ENCODE measurements at places on chromosomes 1 and 21.

GRCh38 chr1:162067466-162067865, 2.0 kb upstream of the NOS1AP start:
- DNase-seq = no peak

- DNase-seq = no peak
These were observed 48.3 kb downstream of the LUZP1 start for GRCh38 chr1:23120383-23120782.

GRCh38 chr1:204834336-204834735, 36.3 kb upstream of the NFASC start:
- no peak for DNase-seq

DNA sequence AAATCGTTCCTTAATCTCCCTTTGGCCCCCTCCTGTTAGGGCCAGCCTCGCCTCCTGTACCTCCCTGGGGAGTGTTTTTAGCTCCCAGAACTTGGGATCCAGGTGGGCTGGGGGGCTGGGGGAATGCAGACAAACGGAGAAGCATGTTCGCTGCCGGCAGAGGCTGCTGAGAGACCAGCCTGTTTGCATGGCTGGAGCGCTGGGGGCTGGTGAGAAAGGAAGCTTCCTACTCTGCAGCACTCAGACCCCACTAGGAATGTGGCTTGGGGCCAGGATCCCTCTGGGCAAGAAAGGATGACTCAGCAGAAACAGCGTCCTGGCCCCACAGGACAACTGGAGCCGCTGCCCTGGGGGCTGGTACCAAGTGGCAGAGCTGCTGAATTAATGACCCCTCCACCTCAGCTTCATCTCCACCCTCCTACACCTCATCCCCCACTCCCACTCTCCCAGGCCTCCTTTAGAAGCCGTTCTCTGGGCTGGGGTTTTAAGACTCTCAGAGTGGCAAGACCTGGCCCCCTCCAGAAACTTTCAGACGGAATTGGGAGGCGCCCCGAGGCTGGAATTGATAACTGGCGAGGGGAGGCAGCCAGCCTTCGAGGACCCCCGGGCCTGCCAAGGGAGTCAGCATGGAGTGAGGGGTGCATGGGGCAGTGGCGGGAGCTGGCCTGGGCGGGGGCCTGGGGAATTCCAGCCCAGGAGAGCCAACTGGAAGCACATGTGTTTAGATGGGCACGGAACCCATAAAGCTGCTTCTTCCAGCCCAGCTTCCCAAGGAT, 28.5 kb upstream of the EPS8L3 start:
- DNase-seq = peak; percentile 58

DNA sequence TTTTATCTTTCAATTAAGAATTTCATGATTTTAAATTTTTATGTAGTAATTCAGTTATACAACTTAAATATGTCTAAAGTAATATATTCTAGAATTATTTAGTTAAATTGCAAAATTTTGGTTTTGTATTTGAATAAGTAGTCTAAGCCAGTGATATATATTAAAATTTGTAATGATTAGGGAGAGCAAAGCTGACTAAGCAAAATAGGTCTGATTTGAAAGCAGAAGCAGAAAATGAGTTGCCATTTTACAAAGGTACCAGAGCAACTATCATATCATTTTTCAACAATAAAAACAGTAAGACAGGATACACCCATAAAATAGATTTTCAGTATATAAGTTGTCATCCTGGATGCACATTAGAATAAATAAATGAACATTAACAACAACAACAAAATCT, 177.9 kb downstream of the COP1 start:
- no peak for DNase-seq

DNA sequence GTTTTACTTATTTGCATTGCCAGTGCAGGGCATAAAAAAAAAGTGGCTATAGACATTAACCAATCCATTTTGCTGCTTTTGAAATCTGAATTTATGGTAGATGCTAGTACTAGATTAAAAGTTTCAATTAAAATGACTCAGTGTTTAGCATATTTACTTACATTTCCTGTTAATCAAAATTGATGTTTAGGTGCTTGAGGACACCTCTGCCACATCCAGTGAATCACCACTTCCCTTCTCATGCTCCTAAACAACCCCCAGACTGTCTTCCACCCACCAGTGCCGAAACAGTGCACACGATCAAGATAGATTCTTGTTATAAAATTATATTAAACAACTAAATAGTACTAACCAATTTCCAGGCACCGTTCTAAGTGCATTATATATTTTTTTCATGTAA, 32.7 kb downstream of the HSD17B7 start:
- DNase-seq = no peak

- DNase-seq = no peak
These were observed 2.7 kb downstream of the PDE9A start for GRCh38 chr21:42655796-42656770.

DNA sequence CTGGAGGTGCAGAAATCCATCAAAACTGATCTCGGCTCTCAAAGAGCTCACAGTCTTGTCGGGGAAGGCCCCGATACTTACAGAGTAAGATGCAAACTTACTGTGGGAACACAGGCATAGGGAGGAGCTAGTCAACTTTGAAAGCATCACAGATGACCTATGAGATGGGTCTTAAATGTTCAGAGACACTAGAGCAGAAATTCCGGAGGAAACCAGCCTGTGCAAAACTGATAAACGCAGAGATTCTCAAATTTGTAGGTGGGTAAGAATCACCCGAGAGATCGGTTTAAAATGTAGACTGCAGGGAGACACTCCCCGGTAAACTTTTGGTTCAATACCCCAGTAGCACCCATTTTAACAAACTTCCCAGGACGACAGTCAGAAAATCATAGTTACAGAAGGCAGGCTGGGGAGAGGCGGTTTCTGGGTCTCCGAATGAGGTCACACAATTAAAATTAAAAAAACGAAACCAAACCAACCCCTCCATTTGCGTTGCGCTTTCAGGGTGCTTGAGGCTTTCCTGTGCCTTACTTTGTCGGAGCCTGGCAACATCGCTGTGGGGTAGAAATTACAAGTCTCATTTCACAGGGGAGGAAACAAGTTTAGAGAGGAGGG, 755 bp upstream of the THRAP3 start:
- DNase-seq = no peak

DNA sequence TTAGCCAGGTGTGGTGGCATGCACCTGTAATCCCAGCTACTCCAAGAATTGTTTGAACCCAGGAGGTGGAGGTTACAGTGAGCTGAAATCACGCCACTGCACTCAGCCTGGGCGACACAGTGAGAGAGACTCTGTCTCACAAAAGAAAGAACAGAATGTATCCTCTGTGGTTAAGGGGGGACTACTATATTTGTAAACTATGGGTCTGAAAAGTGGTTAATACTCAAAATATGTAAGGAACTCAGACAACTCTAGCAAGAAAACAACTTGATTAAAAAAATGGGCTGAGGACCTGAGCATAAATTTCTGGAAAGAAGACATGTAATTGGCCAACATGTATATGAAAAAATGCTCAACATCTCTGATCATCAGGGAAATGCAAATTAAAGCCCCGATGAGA, 11.2 kb downstream of the FNBP1L start:
- no peak for DNase-seq

DNA sequence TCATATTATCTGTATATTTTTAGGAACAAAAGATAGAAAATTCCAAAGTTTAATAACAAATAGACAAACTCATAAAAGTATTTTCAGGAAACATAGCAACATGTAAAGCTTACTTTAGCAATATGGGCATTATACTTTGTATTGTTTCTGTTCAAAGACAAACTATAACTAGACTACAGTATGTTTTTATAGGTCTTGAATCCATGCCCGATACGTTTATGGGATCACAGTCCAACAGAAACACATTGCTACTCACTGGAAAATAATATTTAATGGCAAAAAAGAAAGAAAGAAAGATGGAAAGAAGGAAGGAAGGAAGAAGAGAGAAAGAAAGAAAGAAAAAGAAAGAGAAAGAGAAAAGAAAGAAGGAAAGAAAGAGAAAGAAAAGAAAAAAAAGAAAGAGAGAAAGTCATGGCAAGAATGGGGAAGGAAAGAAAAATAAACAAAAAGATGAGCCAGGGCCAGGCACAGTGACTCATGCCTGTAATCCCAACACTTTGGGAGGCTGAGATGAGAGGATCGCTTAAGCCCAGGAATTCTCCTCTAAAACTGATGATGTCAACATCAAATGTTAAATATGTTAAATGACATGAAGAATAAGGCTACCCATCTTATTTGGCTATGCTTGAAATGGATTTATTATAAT, 32.7 kb downstream of the TM2D1 start:
- DNase-seq = no peak

- DNase-seq = no peak
These were observed 647.5 kb downstream of the SMYD3 start for GRCh38 chr1:245859493-245860114.

- no peak for DNase-seq
These were observed 91.5 kb downstream of the MRPL39 start for GRCh38 chr21:25515484-25516405.

GRCh38 chr1:57289781-57290180, 134.1 kb downstream of the DAB1 start:
- no peak for DNase-seq

DNA sequence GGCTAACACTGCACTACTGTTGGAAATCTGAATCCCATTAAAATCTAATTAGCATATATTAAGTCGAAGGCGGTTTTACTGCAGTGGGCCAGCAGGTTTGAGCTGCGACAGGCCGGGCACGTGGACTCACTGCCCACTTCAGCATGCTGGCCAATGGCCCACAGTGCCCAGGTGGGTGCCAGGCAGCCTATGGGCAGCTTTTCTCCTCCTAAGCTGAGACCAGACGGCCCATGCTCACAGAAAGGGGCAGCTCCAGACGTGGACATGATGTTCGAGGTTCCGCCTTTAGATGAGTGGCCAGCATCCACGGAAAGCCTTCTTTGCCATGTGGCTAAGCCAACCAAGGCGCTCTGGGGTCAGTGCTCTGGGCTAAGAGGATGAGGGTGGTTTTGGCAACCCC, 89.8 kb upstream of the KLHDC7A start:
- DNase-seq = no peak

- DNase-seq = no peak
These were observed 18.0 kb downstream of the CD247 start for GRCh38 chr1:167500283-167500860.

DNA sequence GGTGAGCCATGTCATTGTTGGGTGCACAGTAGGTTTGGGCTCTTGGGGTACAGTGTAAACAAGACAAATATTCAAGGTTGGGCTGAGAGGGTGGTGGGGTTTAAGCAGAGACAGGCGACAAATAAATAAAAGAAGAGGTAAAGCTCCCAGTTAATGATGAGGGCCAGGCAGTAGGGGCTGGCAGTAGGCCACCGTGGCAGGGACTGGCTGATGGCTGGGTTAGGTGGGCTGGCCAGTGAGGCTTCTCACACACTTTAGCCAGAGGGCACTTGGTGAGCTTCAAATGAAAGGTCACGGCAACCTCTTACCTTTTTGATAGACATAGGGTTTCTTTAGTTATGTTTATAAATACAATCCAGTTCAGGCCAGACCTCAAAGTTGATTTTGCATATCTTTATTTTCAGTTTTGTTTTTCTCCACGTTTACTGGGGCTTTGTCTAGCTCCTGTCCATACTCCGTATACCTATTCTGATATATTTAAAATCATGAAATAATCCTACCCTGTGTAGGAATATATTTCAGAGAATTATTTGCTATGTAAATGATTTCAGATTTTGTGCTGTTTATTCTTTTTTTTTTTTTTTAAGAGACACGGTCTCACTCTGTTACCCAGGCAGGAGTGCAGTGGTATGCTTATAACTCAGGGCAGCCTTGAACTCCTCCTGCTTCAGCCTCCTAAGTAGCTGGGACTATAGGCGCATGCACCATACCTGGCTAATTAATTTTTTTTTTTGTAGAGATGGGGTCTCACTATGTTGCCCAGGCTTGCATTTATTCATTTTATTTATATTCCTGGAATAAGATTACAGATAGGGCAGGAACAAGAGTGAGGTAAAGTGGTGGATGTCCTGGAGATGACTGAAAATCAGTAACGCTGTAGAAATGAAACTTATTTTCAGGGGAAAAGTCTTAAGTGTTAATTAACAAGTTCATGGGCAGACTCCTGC, 122.7 kb downstream of the RYR2 start:
- DNase-seq = no peak

- no peak for DNase-seq
These were observed 264.7 kb downstream of the CTH start for GRCh38 chr1:70675737-70676156.

GRCh38 chr21:26945916-26946675, 20.8 kb downstream of the ADAMTS5 start:
- no peak for DNase-seq

GRCh38 chr1:155178441-155179111, 4.9 kb downstream of the TRIM46 start:
- DNase-seq = peak; percentile 47

DNA sequence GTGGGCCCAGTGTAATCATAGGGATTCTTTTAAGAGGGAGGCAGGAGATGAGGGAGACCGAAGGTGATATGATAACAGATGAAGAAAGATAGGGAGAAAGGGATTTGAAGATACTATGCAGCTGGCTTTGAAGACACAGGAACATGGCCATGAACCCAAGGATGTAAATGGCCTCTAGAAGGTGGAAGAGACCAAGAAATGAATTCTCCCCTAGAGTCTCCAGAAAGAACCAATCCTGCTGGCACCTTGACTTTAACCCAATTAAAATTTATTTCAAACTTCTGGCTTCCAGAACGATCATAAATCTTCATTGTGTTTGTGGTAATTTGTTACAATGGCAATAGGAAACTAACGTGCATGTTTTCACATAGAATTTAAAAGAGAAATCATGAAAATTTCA, 95.0 kb upstream of the GORAB start:
- no peak for DNase-seq

DNA sequence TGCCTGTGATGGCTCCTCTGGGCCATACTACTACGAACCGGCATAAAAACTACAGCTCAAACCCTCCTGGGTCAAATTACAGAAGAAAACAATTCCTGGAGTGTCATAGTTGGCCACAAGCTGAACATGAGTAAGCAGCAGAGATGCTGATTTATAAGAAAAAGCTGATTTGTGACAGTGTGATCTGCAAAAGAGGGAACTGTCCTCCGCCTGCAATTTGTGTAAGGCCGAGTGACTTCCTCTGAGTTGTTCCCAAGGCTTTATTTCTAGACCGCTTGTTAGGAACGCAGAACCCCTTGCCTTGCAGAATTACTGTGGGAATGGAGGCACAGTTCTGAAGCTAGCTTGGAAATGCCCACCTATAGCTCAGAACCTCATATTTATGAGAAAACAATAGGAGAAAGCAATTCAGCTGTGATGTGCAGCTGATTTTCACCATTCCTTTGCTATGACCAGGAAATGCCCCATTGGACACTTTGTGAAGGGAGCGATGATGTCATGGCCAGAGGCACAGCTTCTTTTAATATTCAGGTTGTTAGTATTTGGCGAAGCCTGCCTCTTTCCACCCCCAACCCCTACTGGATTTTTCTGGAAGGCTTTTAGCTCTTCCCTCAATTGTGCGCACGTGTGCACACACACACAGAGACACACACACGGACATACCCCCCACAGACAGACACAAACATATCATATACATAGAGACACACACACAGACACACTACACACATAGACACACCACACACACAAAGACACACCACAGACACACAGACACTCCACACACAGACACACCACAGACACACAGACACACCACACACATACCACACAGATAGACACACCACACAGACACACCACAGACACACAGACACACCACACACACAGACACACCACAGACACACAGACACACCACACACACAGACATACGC, 47.6 kb downstream of the IER5 start:
- no peak for DNase-seq
